Activated CD4-positive, alpha-beta T cell treated with anti-CD3 and anti-CD28 coated beads, Interleukin-2, amount 10 ng/mL, durations not matched to agents 24 days and 14 days (primary cell): ENCODE measurements at places on chromosomes 16 and 17.

- DNase-seq: no peak
These were observed 161.1 kb upstream of the TBX2 start for GRCh38 chr17:61238455-61238933.

DNA sequence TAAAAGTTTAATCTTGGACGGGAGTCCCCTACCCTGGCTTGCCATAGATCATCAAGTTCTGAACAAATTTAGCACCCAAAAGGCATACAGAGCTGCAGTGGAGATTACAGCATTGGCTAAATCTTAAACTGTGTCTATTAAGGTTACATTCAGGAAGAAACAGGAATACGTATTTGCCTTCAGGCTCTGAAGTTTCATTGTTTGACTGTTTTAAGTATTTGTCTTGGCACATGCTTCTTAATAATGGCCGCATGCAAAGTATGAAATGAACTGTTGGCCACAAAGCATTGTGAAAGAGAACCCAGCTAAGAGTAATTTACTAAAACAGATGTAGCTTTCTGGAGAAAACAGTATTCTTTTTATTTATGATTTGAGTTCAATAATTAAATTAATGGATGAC lies 63.9 kb upstream of the CNEP1R1 start:
- DNase-seq: no peak

DNA sequence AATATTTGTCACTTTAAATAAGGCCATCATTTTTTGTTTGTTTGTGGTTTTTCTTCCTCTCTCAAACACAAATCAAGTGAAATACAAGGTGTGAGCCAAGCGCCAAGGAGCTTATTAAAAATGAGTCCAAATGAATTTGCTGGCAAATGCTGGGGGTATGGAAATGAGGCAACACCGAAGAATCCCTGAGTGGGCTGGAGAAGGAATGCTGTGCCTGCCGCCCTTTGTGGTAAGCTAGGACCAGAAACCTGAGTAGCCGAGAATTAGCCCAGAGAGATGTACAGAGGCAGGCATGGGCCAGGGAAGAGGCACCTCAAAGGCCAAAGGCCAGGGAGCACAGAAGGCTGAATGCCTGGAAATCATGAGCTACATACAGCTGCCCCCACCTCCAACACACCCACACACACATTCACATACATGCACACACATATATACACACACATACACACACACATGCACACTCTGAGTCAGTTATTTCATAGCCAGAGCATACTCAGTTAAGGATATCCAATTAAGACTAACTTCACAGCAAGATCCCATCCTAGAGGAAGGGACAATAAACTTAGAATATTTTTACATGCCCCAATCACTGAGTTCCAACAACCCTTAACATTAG lies 266.1 kb upstream of the DYNLRB2 start:
- DNase-seq: no peak

GRCh38 chr17:82664276-82664575 lies 16.0 kb upstream of the WDR45B start:
- no peak for DNase-seq

DNA sequence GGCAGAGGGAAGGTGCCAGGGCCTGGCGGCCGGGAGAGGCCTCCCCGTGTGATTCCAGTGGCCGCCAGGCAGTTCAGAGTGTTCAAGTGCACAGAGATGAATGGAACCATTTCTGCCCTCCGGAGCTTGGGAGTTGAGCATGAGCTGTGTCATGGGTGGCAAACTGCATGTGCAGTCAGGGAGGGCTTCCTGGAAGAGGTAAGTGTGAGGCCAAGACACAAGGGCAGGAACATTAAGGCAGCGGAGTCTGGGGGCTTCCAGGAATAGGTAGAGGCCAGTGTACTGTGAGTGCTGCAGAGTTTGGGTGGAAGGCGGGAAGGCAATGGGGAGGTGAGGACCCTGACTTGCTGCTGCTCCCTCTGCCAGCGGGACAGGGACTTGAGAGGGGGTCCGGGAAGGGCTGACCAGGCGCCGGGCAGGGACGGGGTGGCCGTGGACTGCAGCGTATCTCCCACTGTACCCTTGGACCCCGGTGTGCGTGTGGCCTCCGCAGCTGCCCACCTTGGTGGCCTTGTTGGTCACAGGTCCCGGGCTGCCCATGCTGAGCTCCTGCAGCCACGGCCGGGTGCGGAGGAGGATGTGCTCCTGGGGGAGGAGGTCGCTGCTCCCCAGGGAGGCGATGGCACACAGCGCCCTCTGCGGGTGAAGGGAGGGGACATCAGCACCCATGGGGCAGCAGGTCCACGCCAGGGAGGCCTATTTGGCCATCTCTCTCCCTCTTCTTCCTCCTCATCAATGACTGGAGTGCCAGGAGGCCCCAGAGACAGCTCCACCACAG lies 7.5 kb upstream of the CEP131 start:
- DNase-seq: no peak

DNA sequence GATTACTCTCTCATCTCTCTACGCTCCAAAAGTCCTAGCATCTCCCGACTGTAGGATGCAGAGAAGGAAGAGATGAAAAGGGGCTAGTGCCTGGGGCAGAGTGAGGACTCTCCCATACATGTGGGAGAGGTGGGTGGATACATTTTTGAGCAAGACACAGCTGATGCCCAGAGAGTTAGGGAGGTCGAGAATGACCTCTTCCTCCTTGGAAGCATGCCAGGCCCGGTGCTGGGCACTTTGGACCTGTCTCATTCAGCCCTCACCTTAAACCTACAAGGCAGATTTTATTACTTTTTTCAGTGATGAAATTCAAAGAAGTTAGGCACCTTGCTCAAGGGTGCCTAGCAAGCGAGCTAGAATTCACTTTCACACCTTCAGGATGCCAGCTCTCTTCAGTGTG lies 38.2 kb downstream of the WSCD1 start:
- DNase-seq: no peak
